ENCODE measurements at places on chromosomes 16 and 17.
A peak's percentile ranks its signal among the peaks of the same experiment; 100 is the strongest.

GRCh38 chr17:15240644-15241043 is 24.5 kb downstream of the PMP22 start:
- no peak for DNase-seq

DNA sequence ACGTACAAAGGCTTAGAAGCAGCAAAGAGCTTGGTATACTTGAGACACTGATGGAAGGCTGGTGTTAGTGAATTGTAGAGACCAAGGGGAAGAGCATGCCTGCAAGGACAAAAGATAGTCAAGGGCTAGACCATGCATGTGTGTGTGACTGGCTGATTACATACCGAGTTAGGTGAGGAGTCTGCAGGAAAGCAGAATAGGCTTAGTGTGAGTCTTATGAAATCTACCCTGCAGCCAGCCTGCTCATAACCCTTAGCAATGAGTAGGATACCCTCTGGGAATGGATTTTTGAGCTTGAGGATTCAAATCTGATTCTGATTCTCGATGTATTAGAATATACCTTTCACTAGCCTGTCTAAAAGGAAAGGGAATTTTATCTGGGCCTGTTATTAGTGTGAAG is 77.0 kb downstream of the TANGO6 start:
- no peak for DNase-seq

- peak; percentile 77 for DNase-seq
Measured at GRCh38 chr17:79991140-79991923, 44.3 kb downstream of the TBC1D16 start.

GRCh38 chr17:28842282-28843012 is at the start of gene FAM222B:
Gene FAM222B, minus strand, starts transcription at chr17:28842790. Its CDS starts 76,123 bp downstream, at chr17:28766667.
- DNase-seq: peak; percentile 87

DNA sequence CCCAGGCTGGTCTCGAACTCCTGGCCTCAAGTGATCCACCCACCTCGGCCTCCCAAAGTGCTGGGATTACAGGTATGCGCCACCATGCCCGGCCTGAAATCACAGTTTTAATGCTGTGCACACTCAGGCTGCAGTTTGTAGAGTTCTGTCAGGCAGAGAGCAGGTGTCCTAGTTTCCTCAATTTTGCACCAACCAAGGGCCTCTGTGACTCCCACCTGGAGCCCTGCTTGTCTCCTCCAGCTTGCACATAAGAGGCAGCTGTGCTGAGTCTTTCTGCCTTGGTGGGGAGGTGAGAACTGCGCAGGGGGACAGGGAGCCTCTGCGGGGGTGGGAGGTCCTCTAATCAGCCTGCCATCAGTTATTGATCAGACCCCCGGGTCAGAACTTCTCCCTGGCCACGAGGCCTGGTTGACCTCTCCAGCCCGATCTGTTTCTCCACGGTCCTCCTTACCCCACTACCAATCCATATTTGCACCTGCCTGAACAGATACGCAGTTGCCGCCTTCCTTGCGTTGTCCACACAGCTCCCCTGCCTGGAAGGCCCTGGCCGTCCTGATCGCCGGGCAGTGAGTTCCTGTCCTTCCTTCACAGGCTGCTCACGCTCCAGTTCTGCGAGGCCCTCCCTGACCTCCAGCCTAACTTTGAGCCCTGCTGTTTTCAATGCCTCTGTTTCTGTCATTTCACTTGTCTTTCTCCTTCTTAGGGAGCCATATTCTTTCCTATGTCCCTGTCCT is 48.1 kb upstream of the SIAH1 start:
- DNase-seq: no peak

GRCh38 chr17:28475151-28475900 is 1.9 kb downstream of the SLC13A2 start:
- DNase-seq: no peak

- DNase-seq: no peak
Measured at GRCh38 chr17:66255112-66255511, 25.9 kb upstream of the APOH start.

DNA sequence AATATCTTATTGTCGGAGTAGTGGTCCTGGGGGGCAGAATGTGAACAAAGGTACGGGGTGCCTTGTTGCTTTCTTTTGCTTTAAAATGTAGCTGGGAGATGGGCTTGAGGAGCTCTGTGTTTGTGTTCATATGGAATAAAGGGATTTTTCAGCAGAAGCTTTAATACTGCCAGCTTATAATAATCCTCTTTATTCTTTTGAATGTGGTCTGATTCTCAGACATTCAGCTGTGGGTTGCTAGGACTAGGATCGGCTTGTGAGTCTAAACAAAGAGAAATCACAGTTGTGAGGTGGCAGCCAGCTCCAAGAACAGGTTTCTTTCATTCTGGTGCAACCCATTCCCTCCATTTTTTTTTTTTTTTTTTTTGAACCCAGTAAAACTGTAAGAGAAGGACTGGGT is 7.2 kb downstream of the MRPL58 start:
- DNase-seq: no peak

Measured in stimulated activated CD8-positive, alpha-beta memory T cell treated with anti-CD3 and anti-CD28 coated beads, Interleukin-2, amount 100 ng/mL, for 48 hours (primary cell).